ENCODE measurements at places on chromosomes 11 and 22.

DNA sequence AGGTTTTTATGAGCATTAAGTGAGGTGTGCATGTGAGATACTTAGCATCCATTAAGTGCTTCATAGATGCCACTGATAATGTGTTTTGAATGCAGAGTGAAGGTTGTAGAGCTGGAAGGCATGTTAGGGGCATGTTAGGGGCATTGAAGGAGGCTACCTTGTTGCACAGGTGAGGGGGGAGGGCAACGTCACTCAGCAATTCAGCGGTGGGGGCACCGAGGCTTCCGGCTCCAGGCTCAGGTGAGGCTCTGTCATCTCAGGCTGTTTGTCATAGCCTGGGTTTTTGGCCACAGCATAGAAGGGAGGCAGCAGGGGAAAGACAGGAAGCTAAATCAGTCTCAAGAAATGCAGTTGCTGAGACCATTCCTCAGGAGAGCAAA, 299.0 kb downstream of the NTM start:
- H3K27ac ChIP-seq = no peak overlapping the region
- peaks cover 34% of the 10 kb centered on the region for H3K4me1 ChIP-seq
- no peaks in the 10 kb centered on the region for H3K27me3 ChIP-seq
- no peak for DNase-seq
- no peak overlapping the region for H3K4me3 ChIP-seq

GRCh38 chr11:86477495-86478155, 102.9 kb downstream of the CCDC81 start:
- no peaks in the 10 kb centered on the region for H3K27me3 ChIP-seq
- DNase-seq = peak; percentile 71
- H3K27ac ChIP-seq = no peak overlapping the region
- H3K4me1 ChIP-seq = peaks cover 21% of the 10 kb centered on the region
- no peak overlapping the region for H3K4me3 ChIP-seq
- H3K36me3 ChIP-seq = no peaks in the 10 kb centered on the region

GRCh38 chr11:44338026-44338425, 28.1 kb upstream of the ALX4 start:
- no peak overlapping the region for H3K4me3 ChIP-seq
- H3K27me3 ChIP-seq = peaks cover 68% of the 10 kb centered on the region
- no peaks in the 10 kb centered on the region for H3K4me1 ChIP-seq
- no peaks in the 10 kb centered on the region for H3K36me3 ChIP-seq
- no peak overlapping the region for H3K27ac ChIP-seq

GRCh38 chr22:45510376-45511232, 7.9 kb downstream of the FBLN1 start:
- no peaks in the 10 kb centered on the region for H3K27me3 ChIP-seq
- no peak for DNase-seq
- H3K4me1 ChIP-seq = peaks cover 38% of the 10 kb centered on the region
- H3K4me3 ChIP-seq = no peak overlapping the region
- peak overlapping the region; percentile 0 for H3K27ac ChIP-seq

- H3K27ac ChIP-seq = no peak within 1 kb of the TSS
- DNase-seq = no peak
- H3K4me1 ChIP-seq = peaks cover 30% of the 10 kb centered on the region
- H3K36me3 ChIP-seq = no peaks in the 10 kb centered on the region
Measured at GRCh38 chr22:37427135-37427710, at the start of gene ELFN2. Gene ELFN2 (minus strand): TSS chr22:37427479. CDS start chr22:37375534, 51,945 bp downstream.

- H3K36me3 ChIP-seq = no peaks in the 10 kb centered on the region
- peak; percentile 53 for DNase-seq
- H3K27me3 ChIP-seq = peaks cover 14% of the 10 kb centered on the region
Measured at GRCh38 chr22:43377896-43378704, 33.7 kb upstream of the MPPED1 start.

DNA sequence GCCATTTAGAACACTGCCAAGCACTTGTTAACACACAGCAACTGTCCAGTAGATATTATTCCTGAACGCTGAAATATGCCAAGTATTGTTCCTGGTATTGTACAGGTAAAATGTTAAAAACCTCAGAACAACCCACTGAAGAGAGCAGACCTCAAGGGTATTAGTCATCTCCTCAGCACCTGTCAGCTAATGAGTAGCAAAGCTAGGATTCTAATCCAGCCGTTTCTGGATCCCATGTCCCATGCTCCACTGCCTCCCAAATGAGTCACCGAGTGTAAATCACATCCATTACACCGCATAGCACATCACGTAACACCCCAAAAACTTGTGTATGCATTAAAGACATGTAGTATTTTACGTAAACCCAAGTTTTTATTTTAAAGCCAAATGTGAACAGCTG, 705.4 kb upstream of the TENM4 start:
- no peaks in the 10 kb centered on the region for H3K27me3 ChIP-seq
- H3K4me3 ChIP-seq = no peak overlapping the region
- H3K27ac ChIP-seq = no peak overlapping the region
- H3K4me1 ChIP-seq = no peaks in the 10 kb centered on the region
